ENCODE measurements at places on chromosomes 7 and 10.

DNA sequence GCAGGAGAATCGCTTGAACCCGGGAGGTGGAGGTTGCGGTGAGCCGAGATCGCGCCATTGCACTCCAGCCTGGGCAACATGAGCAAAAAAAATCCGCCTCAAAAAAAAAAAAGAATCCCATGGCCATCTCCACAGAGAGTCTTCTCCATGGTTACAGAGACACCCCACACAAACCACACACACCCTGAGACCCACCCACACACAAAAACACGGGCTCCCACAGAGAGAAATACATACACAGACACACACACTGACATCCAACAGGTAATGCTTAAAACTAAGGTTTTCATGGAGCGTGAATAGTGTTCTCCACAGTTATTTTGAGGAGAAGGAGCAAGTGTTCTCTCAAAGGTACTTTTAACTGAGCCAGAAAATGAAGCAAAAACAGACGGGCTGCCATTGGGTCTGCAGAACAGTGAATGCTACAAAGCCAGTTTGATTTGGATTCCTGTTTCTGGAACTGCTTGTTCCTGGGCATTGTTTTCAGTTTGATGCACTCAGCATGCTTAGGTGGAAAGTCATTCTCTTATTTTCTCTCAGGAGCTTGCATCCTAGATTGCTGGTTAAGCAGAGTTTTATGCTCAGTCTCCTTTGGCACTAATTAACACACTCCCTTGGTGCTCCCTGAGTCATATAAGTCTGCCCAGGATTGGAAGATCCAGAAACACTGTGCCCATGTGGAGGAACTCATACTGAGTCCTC is 15.4 kb downstream of the AHCYL2 start:
- no peak for DNase-seq

DNA sequence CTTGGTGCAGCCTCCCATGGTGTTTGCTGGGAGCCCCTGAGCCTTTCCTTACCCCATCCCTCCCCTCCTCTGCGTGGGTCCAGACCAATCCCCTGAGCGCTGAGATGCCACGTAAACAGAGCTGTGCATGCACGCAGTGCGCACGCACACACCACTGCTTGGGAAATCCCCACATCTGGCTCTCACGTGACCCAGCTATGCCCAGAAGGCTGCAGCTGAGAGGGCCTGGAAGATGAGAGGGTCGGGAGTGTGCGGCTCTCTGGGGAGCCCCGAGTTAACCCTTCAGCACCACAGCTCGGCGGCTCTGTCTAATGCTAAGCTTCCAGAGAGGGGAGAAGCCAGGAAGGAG is 177.2 kb downstream of the SH3PXD2A start:
- no peak for DNase-seq

GRCh38 chr7:106012935-106013439 is 49.9 kb downstream of the CDHR3 start:
- peak; percentile 83 for DNase-seq

GRCh38 chr7:28530175-28530802 is 118.0 kb downstream of the CREB5 start:
- no peak for DNase-seq

DNA sequence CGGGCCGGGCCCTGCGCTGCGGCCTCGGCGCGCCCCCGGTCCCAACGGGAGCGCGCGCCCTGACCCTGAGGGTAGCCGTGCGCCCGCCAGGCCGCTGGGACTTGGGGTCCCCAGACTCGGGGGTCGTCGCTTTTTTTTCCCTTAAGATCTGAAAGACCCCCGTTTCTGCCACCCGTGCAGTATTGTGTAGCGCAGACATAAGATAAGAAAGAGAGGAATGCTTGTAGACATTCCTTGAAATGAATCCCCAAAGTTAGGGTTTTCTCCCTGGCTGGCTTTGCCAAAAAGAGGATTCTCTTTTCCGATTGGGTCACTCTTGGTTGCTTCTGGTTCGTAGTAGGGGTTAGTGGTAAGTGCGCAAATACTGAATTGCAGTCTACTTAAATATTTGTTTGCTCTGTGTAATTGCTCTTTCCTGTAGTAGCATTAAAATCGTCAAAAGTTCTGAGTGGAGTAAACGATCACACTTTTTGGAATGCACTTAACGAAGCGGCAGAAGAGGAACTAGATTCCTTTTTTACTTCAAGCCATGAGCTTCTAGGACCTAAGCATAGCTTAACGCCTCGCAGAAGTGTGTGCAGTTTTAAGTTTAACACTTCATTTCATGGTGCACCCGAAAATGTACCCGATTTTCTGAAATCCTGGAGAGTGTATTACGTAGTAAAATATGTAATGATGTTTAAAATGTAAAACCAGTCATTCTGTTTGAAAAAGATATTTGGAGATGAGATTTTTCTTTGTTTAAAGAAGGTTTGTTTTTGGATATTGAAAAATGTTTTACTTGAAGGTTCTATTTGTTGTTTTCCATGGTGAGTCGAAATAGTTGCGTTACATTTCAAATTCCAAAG is 1.3 kb downstream of the CUL1 start:
- DNase-seq: peak; percentile 20

DNA sequence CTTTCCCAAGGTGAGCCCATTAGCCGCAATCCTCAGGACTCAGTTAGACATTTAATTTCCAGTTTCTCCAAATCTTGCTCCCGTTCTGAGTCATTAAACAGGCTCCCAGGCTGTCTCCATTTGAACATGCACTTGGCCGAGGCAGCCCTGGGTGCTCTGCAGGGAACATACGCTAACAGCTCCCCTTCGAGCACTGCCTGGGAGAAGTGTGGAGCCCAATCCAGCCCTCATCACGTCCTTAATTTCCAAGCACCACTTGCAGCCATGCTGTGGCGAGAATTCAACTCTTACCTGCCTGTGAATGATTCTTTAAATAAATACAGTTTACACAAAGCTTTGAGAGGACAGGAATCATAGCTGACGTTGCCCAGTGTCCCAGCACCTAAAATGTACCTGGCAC is 218.2 kb downstream of the CCSER2 start:
- no peak for DNase-seq

- DNase-seq: no peak
These were observed 205.7 kb downstream of the PTPRN2 start for GRCh38 chr7:158381956-158382355.

- DNase-seq: no peak
These were observed 16.1 kb upstream of the DMBT1 start for GRCh38 chr10:122544493-122544892.

- DNase-seq: no peak
These were observed 171.9 kb downstream of the SRPK2 start for GRCh38 chr7:105216786-105217185.

GRCh38 chr7:150417239-150417638 is 33.2 kb upstream of the GIMAP8 start:
- no peak for DNase-seq

GRCh38 chr7:23207884-23208283 is 26.0 kb downstream of the NUP42 start:
- no peak for DNase-seq

- DNase-seq: no peak
These were observed 5.2 kb downstream of the SH2B2 start for GRCh38 chr7:102291916-102292267.

DNA sequence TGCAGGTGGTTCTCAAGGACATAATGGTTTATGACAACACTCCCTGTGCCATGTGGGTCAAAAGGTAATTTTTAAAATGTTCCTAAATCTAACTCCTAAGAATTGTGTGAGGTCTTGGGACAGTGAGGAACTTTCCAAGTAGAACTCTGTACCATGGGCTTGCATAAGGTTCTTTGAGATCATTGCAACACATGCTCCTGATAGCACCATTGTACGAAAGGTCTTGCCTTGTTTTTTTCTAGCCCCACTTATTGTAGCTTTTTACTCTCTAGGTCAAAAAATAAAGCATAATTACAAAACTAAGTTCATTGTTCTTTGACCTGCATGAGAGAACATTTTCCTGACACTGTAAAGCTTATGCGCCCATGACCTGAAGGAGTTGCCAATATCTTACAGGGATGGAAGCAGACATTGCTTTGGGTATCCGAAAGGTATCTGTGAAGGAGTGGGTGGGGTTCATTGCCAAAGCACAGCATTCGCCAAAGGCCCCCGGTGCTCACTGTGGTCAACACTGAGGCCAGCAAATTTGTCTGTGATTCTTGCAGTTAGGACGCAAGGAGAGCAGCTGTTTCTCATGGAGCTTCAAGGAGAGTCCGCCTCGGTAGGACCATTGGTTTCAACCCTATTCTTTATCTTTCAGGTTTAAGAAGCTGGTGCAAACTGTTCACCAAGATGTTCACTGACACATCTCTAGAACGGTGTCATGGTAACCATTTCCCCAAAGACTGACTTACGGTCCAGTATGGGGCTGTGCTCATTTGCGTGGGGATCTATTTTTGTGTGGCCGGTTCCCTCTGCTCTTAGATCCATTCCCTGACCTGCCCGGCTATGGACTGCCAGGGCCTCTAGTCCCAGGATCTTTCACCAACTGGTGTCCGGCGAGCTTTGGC is 7.6 kb upstream of the PRKAG2 start:
- no peak for DNase-seq

- no peak for DNase-seq
These were observed 58.3 kb downstream of the PIP4K2A start for GRCh38 chr10:22656036-22656435.

DNA sequence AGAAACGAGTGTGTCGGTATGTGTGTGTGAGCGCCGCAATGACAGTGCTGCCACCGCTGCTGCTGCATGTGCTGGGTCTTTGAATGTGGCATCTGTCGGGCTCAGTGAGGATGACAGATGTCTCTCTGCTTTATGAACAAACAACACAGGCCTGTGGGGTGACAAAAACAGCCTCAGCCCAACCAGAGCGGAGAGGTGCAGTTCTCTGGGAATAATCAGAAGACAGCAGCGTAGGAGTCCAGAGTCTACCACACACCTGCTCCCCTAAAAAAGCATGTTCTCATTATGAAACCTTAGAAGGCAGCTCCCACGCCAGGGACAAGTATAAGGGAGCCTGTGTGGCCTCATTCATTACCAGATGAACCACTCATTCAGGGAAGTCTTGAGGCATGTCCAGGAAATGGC is 278.3 kb downstream of the KCNMA1 start:
- no peak for DNase-seq

DNA sequence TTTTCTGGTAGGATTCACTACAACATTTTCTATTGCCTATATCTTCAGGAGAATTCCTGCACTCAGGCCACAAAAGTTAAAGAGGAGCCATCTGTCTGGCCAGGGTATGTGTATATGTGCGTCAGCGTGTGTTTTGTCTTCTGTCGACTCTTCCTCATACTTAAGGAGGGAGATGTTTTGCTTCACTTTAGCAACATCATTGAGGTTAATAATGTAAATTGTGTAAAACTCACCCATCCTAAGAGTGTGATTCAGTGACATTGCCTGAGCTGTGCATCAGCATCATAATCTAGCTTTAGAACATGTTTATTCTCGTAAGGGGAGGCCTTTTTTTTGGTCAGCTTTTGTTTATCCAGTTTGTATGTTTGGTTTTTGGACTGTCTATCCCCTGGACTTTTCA is 23.7 kb downstream of the FBH1 start:
- DNase-seq: no peak

Measured in cerebellar cortex (tissue), 1 donor.